ENCODE measurements at places on chromosomes 6 and 20.

DNA sequence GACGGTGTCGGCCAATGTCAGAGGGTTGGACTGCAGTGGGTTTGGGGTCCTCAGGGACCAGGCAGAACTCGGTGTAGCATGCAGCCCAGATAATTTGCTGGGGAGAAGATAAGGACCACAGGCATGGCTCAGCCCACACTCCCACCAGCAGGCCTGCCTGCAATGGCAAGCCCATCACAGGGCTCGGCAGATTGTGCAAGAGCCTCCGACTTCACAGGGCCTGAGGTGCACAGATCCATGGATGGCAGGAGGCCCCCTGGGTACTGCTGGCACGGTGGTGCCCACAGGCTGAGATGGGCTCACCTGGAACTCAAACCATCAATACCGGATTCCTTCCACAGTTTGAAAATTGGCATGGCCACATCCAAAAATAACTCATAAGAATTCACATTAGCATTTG lies 180.3 kb downstream of the TTLL2 start:
- no peak for DNase-seq

DNA sequence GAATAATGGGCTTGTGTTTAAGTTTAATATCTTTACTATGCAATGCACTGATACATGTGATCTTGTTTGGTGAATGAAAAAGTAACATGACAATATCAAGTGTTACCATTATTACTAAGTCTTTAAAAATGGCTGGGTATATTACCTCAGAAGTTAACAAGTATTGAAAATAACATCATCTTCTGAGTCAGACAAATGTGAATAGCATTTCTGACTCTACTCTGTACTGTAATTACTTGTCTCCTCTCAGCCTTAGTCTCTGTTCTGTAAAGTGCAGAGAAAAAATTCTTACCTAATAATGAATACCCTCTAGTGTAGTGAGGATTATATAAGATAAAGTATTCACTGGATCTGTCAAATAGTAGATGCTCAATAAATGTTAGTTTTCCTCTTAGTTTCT lies 47.0 kb upstream of the GCLC start:
- no peak for DNase-seq

GRCh38 chr6:35051997-35052583 lies 89.0 kb downstream of the TCP11 start:
- DNase-seq = no peak

DNA sequence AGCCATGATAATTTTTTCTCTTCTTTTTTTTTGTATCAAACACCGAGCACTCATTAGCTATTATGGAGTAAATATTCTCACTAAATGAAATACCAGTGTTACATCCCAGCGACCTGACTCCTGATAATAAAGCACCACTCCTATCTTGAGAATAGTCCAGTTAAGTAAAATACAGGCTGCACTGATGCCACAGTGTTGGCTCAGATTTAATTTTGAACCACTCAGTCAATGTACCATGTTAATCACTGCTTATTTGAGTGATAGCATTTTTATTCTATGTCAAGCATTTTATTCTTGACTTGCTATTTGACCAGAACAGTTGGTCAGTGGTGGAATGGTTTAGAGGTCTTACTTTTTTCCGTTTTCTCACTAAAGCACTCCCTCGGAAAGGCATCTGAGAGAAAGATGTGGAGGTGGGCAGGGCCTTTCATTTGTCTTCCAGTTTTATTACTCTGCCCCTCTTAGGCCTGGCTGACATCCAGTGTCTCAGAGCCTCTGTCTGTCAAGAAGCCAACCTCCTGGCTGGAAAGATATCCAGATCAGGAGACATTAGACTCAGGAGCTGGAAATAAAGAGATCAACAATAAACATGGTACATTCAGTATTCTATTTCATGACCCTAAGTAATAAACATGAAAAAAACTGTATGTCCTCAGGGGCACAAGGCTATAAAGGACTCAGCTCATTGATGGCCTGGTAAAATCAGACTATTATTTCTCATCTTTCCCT lies 457.8 kb downstream of the EPM2A start:
- no peak for DNase-seq

- DNase-seq = no peak
Measured at GRCh38 chr20:10476319-10476724, 41.2 kb downstream of the SLX4IP start.

DNA sequence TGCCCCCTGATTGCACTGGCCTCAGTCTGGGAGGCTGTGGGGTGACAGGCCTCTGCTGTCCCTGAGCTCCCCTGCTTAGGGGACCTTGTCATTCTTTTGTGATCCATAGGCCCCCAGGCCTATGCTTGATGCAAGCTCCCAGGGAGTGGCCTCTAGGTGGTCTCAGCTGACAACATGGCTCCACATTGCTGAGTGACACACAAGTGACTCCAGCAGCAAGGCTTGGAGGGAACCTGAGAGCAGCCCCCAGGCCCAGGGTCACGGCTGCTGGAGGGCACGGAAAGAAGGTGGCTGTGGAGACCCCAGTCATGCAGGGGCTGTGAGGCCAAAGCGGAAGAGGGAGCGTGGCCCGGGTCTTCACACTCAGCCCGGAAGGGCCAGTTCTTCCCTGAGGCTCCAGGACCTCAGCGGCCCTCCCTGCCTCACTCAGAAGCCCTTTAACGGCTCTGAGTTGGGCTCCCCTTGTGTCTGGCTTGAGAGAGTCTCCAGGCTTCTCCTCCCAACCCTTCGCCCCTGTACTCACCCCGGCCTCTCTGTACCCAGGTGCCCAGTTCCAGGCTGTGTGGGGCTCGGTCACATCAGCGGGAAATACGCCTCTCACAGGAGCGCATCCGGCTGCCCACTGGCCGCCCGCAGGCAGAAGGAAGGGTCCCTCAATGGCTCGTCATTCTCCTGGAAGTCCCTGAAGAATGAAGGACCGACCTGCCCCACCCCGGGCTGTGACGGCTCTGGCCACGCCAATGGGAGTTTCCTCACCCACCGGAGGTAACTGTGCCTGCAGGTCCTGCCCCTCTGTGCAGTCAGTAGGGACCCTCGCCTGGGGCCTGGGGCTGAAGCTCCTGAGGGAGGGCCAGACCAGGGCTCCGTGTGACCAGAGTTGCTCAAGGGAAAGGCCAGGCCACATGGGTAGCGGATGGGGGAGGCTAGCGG lies 23.7 kb upstream of the PCMTD2 start:
- DNase-seq = no peak

- no peak for DNase-seq
Measured at GRCh38 chr6:18958146-18958545, 571.0 kb downstream of the RNF144B start.

DNA sequence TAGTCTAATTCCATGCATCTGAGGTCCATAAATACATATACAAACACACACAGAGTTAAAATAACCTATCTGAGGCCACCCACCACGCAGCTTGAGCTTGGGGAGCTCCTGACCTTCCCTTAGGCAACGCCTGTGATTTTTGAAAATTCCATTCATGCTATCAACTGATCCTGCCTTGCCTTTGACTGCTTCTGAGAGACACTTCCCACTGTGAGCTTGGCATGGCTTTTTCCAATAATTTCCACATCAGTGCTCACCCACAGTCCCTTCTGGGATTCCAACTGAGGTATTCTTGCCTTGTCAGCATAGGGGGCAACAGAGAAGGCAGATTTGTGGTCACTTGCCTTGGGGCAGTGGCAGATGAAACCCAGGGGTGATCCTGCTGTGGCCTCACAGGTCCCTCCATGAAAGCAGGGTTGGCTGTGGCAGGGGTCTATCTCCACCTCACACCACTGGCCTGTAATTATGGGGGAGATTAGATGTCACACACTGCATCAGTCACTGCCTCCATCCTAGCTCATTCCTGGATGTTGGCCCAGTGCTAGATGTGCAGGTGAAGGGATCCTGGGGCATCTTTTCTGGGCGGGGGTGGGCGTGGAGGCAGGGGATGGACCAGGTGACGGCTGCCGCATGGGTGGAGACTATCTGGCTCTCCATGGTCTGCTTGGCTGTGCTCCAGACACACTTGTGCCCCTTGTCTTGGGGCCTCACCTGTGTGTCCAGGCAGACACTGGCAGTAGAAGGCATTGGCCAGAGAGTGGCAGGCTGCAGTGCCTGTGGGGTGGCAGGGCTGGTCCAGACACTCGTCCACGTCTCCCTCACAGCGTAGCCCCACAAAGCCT lies 11.2 kb upstream of the GPSM3 start:
- DNase-seq = no peak

- DNase-seq = peak; percentile 61
Measured at GRCh38 chr6:113859349-113860180, 2.4 kb downstream of the MARCKS start.

DNA sequence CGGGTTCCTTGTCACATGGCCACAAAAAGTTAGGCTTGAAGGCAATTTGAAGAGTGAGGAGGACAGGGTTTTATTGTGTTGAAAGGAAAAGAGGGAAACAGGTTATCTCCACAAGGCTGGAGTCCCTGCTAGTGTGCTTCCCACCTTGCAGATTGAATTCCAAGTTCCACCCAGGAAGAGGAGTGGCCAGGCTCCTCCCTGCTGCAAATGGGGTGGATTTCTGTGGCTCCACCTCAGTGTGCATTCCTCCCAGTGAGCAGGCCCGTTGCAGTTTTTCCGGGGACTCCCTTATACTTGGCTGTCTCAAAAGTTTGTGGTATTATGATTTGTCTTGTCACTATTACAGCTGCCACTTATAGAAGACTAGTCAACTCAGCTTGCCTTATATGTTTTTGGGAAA lies 281.8 kb upstream of the PLCB4 start:
- DNase-seq = no peak
